ENCODE measurements at places on chromosomes 7 and 10.

DNA sequence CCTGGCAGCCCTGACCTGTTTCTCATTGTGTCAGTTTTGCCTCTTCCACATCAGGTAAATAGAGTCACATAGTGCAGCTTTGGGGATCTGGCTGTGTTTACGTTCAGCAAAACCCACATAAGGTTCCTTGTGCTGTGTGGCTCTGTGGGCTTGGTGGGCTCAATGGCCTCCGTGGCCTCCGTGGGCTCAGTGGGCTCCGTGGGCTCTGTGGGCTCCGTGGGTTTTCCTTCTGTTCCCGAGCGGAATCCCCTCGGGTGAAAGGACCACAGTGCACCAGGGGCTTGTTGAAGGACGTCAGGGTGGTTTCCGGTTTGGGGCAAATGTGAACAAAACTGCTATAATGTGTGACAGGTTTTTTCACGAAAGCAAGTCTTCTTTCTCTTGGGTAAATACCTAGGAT lies 12.5 kb upstream of the DPYSL4 start:
- no peak for DNase-seq

- DNase-seq, result no peak
Observed at GRCh38 chr10:60280475-60280874, 109.2 kb downstream of the ANK3 start.

- DNase-seq, result no peak
Observed at GRCh38 chr7:1922071-1922869, 252.2 kb downstream of the ELFN1 start.

DNA sequence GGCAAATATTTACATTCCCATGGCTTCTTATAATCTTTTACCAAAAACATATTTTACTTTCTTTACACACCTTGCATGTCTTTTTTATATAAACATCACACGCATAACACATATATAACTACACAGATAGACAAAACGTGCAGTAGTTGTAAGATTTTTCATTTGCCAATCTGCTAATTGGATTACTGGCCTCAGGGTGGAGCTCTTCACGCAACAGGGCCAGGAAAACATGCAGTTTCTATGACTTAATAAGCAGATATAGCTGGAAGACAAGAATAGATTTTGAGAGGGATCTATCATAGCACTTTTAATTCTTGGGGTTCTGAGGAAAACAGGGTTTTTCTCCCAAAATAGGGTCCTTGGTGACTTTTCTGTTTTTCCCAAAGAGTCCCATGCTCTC lies 12.7 kb downstream of the ACADSB start:
- no peak for DNase-seq

DNA sequence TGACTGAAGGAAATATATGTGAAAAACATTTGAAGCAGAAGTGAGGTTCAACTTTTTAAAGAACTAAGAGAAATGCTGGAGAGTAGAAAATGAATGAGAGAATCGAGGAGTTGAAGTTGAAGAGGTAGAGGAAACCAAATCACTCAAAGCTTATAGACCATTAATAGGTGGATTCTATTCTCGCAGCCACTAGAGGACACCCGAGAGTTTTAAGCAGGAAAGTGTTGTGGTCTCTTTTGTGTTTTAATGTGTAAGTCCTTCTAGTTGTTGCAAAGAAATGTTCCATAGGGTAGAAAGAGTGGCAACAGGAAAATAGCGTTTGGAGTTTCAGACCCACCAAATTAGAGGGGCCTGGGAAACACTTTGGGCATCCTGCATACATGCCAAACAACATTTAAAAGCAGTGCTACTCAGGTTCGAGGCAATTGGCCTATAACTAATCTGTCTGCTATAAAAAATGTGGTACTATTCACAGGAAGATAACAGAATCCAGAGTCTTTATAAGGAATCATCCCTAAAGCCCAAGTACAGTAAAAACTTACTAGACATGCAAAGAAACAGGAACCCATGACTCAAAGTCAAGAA lies 75.3 kb upstream of the TAS2R16 start:
- no peak for DNase-seq

DNA sequence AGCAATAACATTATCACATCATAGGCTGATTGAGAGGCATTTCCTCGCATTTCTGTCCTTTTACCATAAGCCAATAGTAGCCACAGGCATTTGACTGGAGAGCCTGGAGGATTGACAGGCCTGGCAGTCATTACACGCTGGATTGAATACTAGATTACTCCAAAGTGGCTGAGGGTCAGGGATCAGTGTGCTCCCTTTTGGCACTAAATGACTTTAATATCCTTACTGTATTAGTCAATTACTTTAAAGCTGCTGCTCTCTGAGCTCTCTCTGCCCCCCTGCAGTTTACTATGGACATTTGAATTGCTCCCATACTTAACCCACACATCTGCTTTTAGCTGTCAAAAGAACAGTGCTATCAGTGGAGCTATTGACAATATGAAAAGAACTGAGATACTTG lies 302.0 kb downstream of the TFEC start:
- no peak for DNase-seq

GRCh38 chr7:142855114-142855743 lies 353 bp downstream of the EPHB6 start:
- DNase-seq, result no peak

DNA sequence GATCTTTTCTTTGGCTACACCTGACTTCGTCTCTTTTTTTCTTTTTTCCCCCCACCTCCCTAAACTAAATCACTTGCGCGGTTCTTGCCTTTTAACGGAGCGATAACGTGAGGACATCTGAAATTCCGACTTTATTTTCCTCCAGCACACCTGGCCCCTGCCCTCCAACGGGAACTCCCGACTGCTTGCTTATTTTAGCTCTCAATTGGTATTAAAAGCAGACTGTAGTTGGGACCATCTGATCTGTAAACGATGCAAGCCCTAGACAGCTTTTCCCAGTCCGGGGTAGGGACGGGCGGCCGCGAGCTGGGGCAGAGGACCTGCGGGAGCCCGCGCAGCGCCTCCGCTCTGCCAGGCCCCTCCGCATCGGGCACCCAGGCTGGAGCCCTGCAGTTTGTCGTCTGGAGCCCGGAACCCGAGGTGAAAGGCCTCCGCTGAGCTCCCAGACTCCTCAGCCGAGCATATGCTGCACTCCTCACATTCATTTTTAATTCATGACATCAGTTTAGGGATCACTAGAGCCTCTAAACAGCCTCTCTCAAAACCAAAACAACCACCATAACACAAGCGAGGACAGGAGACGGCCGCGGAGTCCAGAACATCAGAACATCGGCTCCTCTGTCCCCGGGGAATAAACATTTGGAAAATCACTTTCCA lies 10.0 kb upstream of the EMX2 start:
- no peak for DNase-seq

DNA sequence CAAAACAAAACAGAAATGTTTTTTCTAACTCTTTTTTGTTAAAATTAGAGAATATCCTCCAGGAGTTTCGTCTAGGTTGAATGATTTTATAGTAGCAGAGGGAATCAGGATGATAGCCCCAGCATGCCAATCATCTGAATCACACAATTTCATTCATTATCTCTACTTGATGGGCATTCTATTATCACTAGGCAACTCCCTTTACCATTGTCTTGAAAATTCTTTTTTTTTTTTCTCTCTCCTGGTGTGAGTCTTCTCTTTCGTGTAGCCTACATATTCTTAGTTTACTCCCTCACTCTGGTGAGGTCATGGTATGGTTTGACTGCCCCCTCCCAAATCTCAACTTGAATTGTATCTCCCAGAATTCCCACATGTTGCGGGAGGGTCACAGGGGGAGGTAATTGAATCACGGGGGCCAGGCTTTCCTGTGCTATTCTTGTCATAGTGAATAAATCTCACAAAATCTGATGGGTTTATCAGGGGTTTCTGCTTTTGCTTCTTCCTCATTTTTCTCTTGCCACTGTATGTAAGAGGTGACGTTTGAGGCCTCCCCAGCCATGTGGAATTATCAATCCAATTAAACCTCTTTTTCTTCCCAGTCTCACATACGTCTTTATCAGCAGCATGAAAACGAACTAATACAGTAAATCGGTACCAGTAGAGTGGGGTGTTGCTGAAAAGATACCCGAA lies 105.0 kb downstream of the OTUD1 start:
- DNase-seq, result no peak

GRCh38 chr10:67772151-67772550 lies 65.8 kb downstream of the DNAJC12 start:
- no peak for DNase-seq

GRCh38 chr7:154985230-154985629 lies 17.7 kb downstream of the PAXIP1 start:
- no peak for DNase-seq

GRCh38 chr7:69373171-69374043 lies 224.9 kb upstream of the AUTS2 start:
- DNase-seq, result no peak

- no peak for DNase-seq
Observed at GRCh38 chr10:11936389-11937152, 106.0 kb downstream of the UPF2 start.

DNA sequence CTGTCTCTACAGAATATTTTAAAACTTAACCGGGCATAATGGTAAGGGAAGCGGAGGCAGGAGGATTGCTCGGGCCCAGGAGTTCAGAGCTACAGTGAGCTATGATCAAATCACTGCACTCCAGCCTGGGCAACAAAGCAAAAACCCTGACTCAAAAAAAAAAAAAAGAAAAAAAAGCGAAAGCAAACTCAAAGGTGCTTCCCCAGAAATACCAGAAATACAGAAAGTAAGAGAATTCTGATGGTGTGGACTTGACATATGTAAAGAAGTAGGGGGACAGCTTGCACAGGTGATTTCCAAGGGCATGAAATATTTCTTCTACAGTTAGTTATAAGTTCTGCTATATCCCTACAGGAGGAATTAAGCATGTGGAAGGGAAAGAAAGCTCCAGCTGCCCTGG lies 69.7 kb upstream of the APBB1IP start:
- DNase-seq, result no peak

- DNase-seq, result no peak
Observed at GRCh38 chr10:29873941-29874484, 185.4 kb downstream of the JCAD start.

- DNase-seq, result no peak
Observed at GRCh38 chr10:77890097-77890496, 36.5 kb downstream of the DLG5 start.

DNA sequence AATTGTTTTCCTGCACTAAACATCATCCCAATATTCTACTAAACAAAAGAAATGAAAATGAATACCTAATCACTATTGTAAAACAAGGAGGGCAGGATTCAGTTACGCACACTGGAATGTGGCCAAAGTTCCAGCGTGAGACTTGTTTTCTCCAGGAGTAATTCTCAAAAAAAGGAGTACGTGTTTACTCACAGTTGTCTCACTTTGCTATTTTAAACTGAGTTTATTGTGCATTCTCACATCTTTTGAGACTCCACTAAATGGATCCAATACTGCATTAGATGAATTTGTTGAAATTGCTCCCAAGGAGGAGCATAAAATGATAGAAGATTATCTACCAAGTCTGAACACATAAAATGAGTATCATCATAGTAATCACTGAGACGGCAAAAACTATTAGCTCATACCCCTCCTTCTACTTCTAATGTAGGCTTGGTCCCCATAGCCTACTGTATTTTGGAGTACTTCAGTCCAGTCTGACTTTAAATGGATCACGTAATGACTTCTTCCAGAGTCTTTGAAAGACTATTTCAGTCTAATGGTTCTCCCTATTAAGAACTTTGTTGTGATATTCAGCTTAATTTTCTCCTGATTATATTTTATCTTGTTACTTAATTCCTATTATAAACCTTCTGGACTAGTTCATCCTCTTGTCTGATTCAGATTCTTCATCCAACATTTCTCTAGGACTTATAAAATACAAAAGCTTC lies 3.8 kb downstream of the GRM3 start:
- DNase-seq, result no peak

- DNase-seq, result no peak
Observed at GRCh38 chr10:117534321-117535297, 7.9 kb upstream of the EMX2 start.

DNA sequence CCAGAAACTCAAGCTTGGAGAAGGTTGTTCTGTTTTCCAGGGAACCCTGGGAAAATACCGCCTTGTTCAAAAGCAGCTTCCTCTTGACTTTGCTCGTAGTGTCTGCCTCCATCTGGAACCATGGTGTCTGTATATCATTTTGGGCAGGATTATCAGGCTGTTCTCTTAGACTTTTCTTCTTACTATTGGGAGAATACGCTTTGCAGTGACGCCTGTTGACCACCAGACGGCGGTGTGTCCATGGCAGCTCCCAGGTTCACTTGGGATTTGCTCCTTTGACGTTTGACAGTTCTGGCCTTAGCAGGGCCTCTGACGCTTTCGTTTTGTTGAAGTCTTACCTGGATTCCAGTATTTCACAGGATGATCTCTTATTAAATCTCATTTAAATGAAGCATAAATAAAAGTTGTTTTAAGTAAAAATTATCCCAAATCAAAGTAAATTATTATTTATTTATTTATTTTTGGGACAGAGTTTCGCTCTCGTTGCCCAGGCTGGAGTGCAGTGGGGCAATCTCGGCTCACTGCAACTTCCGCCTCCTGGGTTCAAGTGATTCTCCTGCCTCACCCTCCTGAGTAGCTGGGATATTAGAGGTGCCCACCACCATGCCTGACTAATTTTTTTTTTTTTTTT lies 41.8 kb upstream of the GJD4 start:
- no peak for DNase-seq

DNA sequence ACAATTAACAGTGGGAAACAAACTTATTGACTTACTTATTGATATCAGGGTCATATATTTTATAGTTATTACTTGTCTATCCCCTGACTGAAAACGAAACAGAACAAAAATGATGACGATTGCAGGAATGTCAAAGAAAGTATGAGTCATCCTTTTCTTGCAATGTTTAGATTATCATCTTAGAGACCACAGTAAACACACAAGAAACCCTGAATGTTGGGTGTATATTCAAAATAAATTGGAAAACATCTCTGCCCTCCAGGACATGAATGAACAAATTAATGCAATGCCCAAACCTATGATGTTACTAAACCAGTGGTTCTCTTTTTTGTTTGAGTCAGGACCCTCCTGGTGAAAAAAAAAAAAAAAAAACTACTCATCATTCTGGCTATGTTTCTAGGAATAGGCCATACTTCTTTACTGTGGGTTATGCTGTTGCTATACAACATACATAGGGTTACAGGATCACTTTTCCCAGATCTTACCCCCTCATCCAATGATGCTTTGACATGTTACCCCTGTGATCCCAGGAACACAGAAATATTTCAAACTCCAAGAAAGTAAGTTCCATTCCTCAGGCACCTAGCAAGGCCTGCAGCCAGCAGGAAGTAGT lies 623.4 kb upstream of the IGFBP3 start:
- DNase-seq, result no peak

- DNase-seq, result no peak
Observed at GRCh38 chr7:29995652-29996051, 6.1 kb upstream of the SCRN1 start.

DNA sequence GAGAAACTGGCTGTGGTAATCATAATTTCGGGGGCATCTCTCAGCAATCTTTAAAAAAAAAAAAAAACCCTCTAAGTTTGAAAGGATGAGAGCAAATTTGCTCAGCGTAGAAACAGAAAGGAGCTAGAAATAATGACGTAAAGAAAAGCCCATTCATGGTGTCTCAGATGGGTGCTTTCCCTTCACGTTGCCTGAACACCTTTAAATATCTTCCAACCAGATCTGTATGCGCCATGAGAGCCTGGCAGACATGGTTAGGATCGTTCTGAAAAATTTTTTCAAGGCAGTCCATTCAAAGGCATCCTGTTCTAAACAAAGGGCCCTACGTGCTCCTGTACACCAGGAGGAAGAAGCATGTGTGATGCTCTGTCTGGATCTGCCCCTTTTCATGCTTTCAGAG lies 141.2 kb upstream of the C1QL3 start:
- DNase-seq, result no peak

- DNase-seq, result no peak
Observed at GRCh38 chr10:79473496-79474095, 28.2 kb upstream of the ZCCHC24 start.

Data from epithelial cell of prostate (primary cell).